ENCODE measurements at places on chromosomes 7 and 10.

DNA sequence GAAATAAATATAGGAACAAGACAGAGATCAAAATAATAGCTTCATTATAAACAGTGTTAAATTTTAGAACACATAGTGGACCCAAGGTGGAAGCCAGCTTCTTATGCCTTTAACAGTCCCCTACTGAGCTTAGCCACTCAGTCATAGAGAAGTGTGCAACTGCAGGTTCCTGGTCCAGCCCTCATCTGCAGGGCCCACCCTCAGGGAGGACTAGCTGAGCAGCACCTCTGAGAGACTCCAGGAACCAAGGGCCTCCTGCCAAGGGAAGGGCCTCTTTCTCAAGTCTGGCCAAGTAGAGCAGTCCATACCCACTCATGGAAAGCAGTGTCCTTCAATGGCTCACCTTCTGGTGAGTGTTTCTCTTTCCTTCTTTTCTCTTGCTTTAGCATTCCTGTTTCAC is 173.7 kb upstream of the PRPS1L1 start:
- no peak for DNase-seq

DNA sequence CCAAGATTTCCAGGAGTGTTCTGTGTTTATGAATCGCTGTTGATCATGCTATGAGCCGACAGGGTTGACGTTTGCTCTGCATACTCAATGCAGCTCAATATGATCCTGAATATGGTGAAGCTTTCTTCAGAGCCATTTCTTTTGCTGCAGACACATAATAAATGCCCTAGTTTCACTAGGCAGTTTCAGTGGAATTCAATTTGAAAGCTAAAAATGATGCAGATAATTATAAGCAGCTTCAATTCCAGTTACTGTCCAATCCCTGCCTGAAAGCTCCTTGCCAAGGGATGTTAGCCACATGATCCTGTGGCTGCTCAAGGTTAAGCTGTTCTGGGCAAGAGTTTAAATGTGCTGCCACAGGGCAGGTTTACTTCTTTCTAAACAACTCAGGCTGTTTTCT is 805.6 kb downstream of the NRG3 start:
- DNase-seq: no peak

GRCh38 chr10:10078446-10078845 is 939.2 kb upstream of the CELF2 start:
- DNase-seq: no peak

DNA sequence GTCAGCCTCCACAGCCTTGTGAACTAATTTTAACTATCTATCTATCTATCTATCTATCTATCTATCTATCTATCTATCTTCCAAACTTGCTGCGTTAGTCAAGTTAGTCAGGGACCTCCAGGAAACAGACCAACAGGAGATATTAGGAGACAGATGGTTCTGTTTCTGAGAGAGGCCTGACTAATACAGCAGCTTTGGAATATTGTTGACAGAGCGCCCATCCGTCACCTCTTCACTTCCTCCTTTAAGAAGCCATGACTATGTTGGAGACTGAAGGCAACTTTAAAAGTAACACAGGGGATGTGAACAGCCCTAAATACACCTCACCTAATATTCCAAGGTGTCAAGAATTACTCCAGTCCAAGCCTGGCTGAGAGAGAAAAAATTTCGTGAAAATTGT is 280.9 kb upstream of the IGFBP3 start:
- no peak for DNase-seq

DNA sequence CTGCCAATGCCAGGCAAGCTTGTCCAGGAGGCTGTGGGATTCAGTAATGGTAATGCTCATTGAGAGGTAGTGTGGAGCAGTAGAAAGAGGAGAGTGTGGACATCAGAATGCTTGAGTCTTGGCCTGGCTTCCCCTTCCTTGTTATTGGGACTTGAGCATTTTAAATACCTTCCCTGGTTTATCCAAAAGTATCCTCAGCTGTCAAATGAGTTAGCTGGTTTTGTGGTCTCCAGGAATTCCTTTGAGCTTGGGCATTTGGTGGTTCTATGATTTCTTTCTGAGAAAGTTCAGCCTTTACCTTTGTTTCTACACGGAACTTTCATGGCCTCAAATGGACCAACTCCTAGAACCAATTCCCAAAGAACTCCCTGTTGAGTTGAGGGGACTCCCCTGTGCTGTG is 264.3 kb downstream of the PTEN start:
- DNase-seq: no peak

GRCh38 chr7:148856891-148857290 is 27.2 kb downstream of the EZH2 start:
- DNase-seq: no peak

DNA sequence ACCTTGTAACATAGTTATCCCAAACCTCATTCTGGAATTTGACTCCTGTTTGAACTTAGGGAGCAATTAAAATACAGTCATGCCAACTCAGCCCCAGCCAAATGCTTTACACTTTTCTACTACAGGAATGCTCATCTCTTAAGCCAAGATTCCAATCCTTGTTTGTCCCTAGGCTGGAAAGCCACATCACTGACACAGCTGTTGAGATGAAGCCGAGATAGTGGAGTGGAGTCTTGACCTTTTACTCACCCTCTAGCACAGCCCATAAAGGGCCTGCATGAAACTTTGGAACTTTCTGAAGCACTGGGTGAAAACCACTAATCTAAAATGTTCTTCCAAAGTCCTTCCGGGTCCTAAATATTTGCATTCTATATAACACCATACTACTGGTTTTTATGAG is 247.3 kb downstream of the ETV1 start:
- peak; percentile 44 for DNase-seq

DNA sequence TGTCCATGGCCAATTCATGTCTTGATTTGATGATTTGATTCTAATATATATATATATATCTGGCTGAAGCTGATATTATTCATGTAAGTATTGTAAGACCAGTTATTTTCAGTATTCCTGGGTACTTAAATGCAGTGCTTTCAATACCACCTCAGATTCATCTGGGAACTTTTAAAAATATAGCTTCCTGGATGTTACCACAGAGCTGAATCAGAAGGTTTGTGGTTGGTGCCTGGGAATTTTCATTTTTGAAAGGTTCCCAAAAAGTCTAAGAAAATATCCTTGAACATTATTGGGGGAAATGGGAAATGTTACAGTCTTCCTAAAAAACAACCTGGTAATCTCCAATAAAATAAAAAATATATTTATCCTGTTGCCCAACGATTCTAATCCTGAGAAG is 10.7 kb upstream of the PPP3CB start:
- no peak for DNase-seq

GRCh38 chr7:45347804-45348203 is 190.2 kb downstream of the RAMP3 start:
- DNase-seq: peak; percentile 43

GRCh38 chr10:130246113-130246512 is 109.9 kb downstream of the GLRX3 start:
- no peak for DNase-seq

DNA sequence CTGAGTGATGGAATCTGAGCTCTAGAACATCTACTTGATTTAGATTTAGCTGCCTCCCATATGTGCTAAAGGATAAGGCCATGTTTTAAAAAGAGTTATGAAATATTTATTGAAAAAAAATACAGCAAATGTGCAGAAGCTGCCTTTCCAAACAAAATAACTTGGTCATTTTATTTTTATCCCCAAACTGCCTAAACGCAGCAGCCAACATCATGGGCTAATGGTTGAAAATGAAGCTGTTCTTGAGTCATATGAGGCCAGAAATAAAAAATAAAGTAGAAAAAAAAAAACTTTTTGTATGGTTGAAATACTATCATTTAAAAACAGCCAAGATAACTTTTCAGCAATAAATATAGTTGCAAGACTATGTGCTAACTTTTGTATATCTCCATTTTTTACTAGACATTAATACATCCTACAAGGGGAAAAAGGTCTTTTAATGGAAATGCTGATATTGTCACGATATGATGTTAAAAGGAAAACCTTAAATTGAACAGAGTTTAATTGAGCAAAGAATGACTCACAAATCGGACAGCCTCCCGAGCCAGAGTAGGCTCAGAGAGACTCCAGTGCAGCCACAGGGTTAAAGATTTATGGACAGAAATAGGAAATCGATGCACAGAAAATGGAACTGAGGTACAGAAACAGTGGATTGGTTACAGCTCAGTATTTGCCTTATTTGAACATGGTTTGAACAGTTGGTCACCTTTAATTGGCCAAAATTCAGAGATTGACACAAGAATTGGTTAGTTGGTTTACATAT is 305.8 kb downstream of the MDFIC start:
- no peak for DNase-seq

DNA sequence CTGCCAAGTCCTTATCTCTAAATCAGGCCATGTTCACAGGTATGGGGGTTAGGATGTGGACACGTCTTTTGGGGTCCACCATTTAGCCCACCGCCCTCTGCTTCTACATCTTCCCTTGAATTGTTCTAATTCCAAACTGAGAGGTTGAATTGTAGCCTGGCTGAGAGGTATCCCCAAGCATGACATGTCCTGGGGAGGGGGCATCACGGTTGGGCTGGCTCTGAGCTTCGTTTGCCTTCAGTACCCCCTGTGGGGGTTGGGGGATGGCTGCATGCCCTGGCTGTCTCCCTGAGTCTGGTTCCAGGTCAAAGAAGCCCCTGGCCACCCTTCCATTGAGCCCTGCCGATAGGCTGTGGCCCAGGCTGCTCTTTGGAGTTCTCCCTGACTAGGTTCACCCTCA is 204.6 kb downstream of the GLRX3 start:
- no peak for DNase-seq

DNA sequence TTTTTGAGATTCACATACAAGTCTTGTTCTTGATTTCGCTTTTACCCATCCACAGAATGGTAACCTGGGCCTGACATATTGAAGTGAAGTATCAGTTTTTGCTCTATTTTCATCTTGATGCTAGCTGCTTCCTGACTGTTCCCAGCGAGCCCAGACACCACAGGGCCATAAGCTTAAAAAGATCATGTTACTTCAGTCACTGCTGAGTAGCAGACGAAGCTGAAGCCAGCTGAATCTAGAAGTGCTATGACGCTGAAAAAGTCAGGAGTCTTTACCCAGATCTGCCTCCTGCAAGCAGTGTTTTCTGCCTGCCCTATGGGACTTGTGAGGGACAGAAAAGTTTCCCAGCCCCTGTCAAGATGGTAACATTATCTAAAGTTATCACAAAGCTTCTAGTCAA is 2.7 kb upstream of the PRXL2A start:
- DNase-seq: no peak

- DNase-seq: no peak
Measured at GRCh38 chr7:157278791-157279724, 57.7 kb upstream of the DNAJB6 start.

GRCh38 chr10:127257395-127257794 is 61.0 kb upstream of the INSYN2A start:
- DNase-seq: no peak

GRCh38 chr7:98073047-98073446 is 33.6 kb upstream of the LMTK2 start:
- no peak for DNase-seq

DNA sequence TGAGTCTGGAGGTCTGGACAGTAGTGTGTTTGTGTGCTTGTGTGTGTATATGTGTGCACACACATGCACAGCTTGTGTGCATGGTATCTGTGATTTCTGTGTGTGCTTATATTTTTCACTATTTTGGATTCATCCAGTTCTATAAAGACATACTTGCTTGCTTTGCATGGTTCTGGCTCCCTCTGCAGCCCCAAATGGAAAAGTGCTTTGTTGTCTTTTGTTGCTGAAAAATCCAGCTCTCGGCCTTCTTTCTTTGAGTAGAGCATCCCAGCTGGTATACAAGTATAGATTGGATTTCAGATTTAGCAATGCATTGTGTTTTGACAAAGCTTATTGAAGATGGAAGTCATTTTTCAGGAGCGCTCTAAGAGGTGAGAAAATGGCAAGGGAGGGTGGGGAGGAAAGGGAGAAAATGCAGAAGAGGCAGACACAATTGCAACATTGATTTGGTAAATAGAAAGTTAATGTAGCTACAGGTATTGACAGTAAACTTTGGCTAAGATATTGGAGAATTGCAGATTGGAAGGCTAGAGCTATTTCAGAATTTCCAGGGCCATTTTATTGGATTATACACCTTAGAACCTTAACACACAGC is 333.9 kb downstream of the AUTS2 start:
- DNase-seq: no peak

- DNase-seq: no peak
Measured at GRCh38 chr7:116259156-116259870, 49.0 kb downstream of the TES start.

DNA sequence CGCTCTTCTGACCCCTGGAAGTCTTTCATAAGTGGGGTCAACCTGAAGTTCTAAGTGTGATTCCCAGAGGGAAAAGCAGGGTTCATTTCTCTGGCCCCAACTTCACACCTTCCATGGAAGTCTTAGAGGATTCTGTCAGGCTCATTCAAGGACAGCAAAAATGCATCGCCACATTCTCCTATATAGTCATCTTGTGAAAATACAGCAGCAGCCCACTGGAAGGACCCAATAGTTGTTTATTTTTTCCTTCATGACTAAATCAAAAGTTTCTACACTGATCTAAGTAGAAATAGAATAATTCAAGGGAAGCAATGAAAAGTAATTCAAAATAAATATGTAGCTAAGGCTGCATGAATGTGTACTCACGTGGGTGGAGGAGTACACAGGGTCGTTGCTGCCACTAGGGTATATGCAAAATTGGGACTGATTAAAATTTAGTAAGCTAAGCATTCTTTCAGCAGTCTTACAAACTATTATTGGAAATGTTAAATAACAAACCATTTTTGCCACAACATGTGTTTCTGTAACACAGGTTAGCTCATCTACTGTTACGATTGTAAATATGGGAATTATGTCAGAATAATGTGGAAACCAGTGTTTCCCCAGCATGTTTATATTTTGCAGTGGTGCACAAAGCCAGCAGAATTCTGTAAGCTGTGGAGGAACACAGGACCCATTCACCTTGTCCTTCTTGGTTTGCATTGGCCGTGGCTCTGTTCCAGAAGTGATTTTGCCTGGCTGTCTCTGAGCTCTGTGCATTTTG is 33.5 kb downstream of the EEPD1 start:
- no peak for DNase-seq

DNA sequence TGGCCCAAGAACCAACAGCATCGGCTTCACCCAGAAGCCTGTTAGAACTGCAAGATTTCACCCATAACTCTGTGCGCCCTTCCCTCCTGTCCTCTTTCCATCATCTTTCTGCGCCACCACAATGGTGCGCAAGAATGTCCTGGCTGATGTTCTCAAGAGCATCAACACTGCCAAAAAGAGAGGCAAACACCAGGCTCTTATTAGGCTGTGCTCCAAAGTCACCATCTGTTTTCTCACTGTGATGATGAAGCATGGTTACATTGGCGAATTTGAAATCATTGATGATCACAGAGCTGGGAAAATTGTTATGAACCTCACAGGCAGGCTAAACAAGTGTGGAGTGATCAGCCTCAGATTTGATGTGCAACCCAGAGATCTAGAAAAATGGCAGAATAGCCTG is 115.2 kb upstream of the FGFR2 start:
- DNase-seq: no peak

- peak; percentile 82 for DNase-seq
Measured at GRCh38 chr7:134737566-134738345, 41.7 kb upstream of the CALD1 start.

GRCh38 chr7:91085175-91085574 is 179.1 kb upstream of the FZD1 start:
- no peak for DNase-seq

DNA sequence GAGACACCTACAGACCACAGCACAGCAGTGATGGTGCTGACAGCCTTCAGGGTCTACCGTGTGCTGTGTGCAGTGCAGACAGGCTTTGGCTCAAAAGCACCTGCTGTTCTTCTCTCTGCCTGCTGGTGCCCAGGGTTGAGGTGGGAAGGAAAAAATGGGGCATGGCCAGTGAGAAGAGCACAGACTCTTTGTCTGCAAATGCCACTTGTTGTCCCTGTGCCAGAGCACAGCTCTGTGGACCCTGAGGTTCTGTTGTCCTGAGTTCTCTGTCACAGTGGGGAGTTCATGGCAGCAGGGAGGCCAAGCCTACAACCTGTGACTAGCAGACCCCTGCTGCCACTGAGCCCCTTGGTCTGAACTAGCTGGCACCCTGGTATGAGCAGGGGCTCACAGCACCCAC is 376.7 kb downstream of the GLRX3 start:
- DNase-seq: no peak
